ENCODE measurements at places on chromosomes 5 and 9. TPM values are rescaled to one million over a fixed set of nuclear protein-coding genes. Genes with fewer than 3 reads are reported as not detected.

Gene ARID3C
- 0.07 TPM for polyA plus RNA-seq

Gene FLT4
- 3.4 TPM for polyA plus RNA-seq

Gene NEURL1B
- 5.3 TPM for polyA plus RNA-seq

Gene PRLR
- 0.75 TPM for polyA plus RNA-seq

Gene SET
- polyA plus RNA-seq, result 177 TPM

Gene CCDC171
- polyA plus RNA-seq, result 9.8 TPM

DNA sequence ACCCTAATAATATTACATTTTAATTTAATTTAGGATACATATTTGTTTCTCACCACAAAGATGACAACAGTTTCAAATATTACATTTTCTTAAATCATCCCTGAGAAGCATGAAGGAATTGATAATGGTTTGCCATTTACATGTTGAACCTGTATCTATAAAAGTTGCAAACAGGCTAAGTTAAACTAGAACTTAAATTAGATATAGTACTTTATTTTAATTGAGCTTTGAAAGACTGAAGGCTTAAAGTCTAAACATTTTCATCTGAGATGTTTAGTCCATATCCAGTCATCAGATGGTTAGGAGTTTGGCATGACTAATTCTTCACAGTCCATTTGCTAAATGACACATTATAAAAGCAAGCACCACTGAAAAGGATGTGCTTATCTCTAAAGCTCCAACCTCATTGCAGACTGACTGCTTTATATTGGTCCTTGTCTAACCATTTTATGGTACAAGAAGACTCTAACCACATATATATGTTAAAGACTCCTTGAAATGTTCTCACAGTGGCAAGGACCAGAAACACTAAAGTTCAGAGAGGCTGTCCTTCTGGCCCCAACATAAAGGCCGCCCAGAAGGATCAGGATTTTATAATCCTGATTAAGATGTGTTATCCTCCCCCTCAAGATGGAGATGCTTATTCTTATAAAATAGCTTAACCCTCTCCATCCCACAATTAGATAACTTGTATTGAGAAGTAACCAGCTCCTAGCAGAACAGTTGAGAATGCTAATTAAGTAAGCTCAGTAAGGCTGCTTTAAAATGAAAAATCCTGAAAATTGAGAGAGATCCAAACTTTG lies 25.8 kb downstream of the WNT8A start:
- no peak overlapping the region for H3K4me3 ChIP-seq
- no peaks in the 10 kb centered on the region for H3K4me1 ChIP-seq
- no peak for DNase-seq
- H3K36me3 ChIP-seq, result no peaks in the 10 kb centered on the region

- H3K27ac ChIP-seq, result no peak overlapping the region
- no peak for DNase-seq
- H3K4me1 ChIP-seq, result no peaks in the 10 kb centered on the region
- H3K27me3 ChIP-seq, result no peaks in the 10 kb centered on the region
- H3K4me3 ChIP-seq, result no peak overlapping the region
- H3K36me3 ChIP-seq, result no peaks in the 10 kb centered on the region
Observed at GRCh38 chr9:20152151-20152725, 363.4 kb upstream of the SLC24A2 start.

GRCh38 chr5:177132136-177133095 lies 1.2 kb upstream of the NSD1 start:
- H3K27ac ChIP-seq, result peak overlapping the region; percentile 85
- H3K36me3 ChIP-seq, result peaks cover 25% of the 10 kb centered on the region
- H3K4me1 ChIP-seq, result peaks cover 15% of the 10 kb centered on the region
- peak; percentile 44 for DNase-seq

GRCh38 chr5:172443441-172444109 lies 10.8 kb downstream of the SH3PXD2B start:
- no peak overlapping the region for H3K27ac ChIP-seq
- H3K27me3 ChIP-seq, result no peaks in the 10 kb centered on the region
- DNase-seq, result peak; percentile 26
- peaks cover 8% of the 10 kb centered on the region for H3K4me1 ChIP-seq
- H3K4me3 ChIP-seq, result no peak overlapping the region

DNA sequence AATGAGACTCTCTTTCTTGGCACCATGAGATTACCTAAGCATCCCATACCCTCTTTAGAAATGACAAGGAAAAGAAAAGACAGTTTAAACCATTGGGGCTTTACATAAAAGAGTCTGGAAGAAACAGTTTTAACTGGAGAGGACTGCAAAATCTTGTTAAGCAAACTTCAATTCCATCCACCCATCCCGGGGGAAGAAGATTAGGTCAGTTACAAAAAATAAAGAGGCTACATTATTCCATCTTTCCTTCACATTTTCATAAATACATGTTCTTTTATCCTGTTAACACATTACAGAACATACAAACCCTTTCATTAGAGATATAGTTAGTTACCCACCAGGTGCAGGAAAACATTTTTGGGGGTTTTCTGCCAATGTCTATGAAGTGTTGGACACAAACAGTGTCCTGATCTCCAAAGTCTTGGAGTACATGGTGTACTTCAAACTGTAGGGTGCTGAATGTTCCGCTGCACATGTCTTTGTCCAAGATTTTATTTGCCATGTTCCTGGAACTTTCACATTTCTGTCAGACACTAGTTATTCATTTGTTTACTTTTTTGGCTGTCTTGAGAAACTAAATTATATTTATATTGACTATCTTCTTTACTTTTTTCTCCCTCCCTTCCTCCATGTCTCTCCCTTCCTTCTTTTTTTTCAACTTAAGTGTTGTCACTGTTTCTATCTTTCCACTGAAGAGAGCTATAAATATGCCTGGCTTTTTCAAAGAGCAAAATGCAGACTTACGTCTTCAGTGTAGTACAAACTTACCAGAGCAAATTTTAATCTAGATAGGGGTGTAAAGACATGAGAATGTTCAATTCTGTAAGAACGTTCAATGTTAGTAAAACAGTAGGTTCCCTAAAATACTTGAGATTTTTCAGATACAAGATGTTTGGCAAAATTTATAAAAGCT lies 410.9 kb upstream of the PRR16 start:
- no peaks in the 10 kb centered on the region for H3K27me3 ChIP-seq
- H3K4me3 ChIP-seq, result no peak overlapping the region
- no peaks in the 10 kb centered on the region for H3K4me1 ChIP-seq
- DNase-seq, result no peak
- no peak overlapping the region for H3K27ac ChIP-seq

DNA sequence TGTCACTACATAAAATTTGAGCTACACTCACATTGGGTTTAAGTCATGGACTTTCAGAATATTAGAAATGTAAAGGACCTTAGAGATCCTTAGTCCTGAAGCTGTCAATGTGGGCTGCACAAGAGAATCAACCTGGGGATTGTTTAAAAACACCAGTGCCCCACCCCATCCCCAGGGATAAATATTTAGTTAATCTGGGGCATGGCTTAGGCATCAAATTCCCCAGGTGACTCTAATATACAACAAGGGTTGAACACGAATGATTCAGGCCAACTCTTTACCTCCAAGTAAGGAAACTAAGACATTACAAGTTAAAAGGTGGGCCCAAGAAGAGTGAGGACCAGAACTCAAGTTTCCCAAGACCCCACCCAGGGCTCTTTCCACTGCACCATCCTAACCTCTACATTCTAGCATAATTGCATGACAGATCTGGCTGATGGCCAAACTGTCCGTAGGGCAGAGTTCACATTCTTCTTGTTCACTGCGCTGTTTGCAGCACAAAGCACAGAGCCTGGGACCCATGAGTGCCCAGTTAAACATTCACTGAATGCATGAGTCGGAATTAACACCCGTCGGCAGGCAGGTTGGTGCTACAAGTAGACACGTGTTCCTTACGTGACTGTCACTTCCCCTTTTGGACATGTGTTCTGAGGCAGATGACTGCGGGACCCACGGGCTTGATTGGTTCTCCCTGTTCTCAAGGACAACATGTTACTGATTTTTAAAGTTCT lies 25.2 kb downstream of the CYFIP2 start:
- H3K27me3 ChIP-seq, result no peaks in the 10 kb centered on the region
- H3K27ac ChIP-seq, result no peak overlapping the region
- H3K36me3 ChIP-seq, result peaks cover 75% of the 10 kb centered on the region
- peaks cover 2% of the 10 kb centered on the region for H3K4me1 ChIP-seq

DNA sequence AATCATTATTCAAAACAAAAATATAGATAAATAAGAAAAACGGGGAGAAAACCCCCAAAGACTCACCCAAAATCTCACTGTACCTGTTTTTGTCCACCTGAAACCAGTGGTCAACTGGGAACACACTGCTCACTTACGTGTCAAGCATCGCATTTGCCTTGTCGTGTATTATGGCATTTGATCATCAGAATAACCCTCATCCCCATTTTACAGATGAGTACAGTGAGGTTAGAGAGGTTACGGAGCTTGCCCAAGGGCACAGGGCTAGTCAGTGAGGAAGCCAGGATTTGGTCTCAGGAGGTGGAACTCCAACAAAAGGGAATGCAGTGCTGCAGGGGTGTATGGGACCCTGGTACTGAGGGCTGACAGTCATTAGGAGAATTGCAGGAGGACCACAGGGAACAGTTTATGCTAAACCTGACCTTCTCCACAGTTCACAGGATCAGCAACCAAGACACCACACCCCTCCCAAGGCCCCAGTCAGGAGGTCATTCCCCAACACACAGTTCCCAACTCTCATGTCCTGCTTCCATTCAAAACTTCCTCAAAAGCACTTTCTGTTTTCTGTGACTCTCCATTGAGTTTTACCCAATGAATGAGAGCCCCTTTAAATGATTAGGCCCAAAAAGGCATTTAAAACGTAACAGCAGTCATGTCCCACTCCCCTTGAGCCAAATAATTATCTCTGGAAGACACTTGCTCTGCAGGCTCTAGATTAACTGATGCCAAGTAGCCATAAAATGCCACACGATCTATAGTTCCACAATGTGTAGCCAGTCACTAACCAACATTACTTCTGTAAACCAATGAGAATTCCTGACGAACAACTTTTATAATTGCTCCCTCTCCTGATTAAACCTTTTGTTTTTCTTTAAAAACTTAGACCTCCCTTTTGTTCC lies 50.8 kb downstream of the CTSL start:
- no peaks in the 10 kb centered on the region for H3K27me3 ChIP-seq
- H3K4me3 ChIP-seq, result no peak overlapping the region
- no peaks in the 10 kb centered on the region for H3K36me3 ChIP-seq
- H3K27ac ChIP-seq, result no peak overlapping the region

DNA sequence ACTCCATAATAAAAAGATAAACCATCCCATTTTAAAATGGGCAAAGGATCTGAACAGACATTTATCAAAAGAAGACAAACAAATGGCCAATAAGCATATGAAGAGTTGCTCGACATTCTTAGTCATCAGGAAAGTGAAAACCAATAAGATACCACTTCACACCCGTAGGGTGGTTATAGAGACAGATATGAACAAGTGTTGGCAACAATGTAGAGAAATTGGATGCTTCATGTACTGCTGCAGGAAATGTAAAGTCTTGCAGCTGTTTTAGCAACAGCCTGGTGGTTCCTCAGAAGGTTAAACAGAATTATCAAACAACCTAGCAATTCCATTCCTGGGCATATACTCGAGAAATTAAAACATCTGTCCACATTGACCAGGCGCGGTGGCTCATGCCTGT lies 42.5 kb downstream of the GTF3C4 start:
- no peaks in the 10 kb centered on the region for H3K36me3 ChIP-seq
- H3K4me1 ChIP-seq, result peaks cover 3% of the 10 kb centered on the region
- no peak overlapping the region for H3K27ac ChIP-seq
- DNase-seq, result no peak

- no peaks in the 10 kb centered on the region for H3K36me3 ChIP-seq
- no peak overlapping the region for H3K27ac ChIP-seq
- no peak for DNase-seq
- no peak overlapping the region for H3K4me3 ChIP-seq
- H3K27me3 ChIP-seq, result no peaks in the 10 kb centered on the region
Observed at GRCh38 chr9:94982211-94982610, 255.7 kb downstream of the AOPEP start.

DNA sequence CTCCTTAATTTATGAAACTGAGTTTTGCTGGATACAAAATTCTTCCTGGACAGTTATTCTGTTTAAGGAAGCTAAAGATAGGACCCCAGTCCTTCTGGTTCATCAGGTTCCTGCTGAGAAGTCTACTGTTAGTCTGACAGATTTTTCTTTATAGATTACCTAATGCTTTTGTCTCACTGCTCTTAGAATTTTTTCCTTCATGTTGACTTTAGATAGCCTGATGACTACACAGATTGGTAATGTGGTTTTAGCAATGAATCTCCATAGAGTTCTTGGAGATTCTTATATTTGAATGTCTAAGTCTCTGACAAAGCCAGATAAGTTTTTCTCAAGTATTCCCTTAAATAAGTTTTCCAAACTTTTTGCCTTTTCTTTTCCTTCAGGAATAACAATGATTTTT lies 419.7 kb downstream of the CDH10 start:
- no peak overlapping the region for H3K27ac ChIP-seq
- H3K36me3 ChIP-seq, result no peaks in the 10 kb centered on the region
- no peaks in the 10 kb centered on the region for H3K4me1 ChIP-seq
- no peak overlapping the region for H3K4me3 ChIP-seq

Data from thymus (tissue), 14 donors.